Bone marrow (tissue), 2 donors: ENCODE measurements at places on chromosomes 3 and 15.

GRCh38 chr3:27485866-27486265 is 1.7 kb upstream of the SLC4A7 start:
- DNase-seq, result no peak

GRCh38 chr3:14128724-14129123 is 3.9 kb downstream of the TMEM43 start:
- no peak for DNase-seq

GRCh38 chr15:101135532-101136166 is 116.2 kb downstream of the CHSY1 start:
- no peak for DNase-seq

DNA sequence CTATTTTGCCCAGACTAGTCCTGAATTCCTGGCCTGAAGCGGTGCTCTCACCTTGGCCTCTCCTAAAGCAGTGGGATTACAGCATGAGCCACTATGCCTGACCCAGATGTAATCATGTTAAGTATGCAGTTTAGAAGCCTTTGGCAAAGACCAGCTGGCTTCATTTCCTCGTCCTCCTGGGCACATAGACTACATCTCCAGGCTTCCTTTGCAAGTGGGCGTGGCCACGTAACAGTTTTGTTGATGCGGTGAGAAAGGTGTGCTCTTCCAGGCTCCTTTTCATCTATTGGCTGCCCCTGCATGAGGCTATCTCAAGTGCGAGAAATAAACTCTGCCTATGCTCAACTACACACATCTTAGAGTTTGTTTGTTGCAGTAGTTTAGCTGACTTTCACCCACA is 13.0 kb downstream of the SV2B start:
- no peak for DNase-seq

DNA sequence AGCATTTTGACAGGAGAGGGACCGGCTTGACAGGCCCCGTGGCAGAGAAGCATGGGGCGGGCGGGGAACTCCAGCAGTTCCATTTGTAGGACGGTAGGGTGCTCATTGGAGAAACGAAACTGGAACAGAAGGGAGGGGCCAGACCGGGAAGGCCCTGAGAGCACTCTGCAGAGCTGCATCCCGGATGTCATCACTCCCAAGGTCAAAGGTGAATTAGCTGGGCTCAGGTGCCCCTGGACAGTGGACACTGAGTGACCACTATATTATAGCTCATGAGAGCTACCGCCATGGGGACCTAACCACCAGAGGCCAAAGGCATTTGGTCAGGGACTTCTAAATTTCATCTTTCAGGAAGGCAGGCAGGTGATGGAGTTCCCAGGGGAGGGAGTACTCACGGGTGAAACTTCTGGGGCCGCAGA is 7.3 kb downstream of the CSRNP1 start:
- DNase-seq, result no peak

- no peak for DNase-seq
Measured at GRCh38 chr3:40753951-40754350, 229.2 kb downstream of the ZNF621 start.

GRCh38 chr3:172138792-172139507 is 99.6 kb downstream of the FNDC3B start:
- peak; percentile 81 for DNase-seq

GRCh38 chr3:14460342-14461005 is 58.1 kb downstream of the SLC6A6 start:
- no peak for DNase-seq

GRCh38 chr3:74344865-74345440 is 269.5 kb downstream of the CNTN3 start:
- no peak for DNase-seq

GRCh38 chr3:111741181-111741580 is 117.9 kb upstream of the PHLDB2 start:
- DNase-seq, result no peak

DNA sequence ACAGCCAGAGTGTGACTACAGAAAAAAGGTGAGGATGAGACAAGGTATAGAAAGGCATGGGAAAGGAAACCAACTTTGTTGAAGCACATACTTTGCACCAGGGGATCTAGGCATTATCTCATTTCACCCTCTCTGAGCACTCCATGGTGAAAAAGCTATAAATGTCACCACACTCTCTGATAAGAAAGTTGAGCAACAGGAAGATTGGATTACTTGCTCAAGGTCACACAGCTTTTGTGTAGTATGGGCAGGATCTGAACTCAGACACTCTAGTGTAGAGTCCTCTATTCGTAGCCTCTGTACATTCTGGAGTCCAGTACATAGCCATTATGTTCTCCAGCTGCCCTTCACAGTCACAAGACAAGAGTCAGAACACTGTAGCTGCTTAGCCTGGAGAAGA is 163.4 kb upstream of the SEMA6D start:
- no peak for DNase-seq

DNA sequence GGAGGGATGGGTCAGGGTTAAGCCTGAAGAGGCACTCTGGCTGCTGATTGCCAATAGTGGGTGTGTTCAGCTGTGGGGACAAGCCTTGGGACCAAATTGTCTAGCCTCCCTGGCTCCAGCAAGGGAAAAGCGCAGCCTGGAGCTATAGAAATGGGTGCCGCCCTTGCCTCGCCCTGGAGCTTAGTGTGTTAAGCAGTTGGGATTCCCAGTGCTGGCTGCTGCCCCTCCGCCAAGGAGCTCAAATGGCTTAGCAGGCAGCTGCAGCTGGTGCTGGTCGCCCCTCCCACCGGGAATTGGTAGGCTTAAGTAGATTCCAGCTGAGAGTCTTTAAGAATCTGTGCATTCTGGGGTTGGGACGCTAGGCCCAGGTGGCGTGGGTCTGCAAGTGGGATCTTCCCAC is 662.9 kb upstream of the TBL1XR1 start:
- no peak for DNase-seq

DNA sequence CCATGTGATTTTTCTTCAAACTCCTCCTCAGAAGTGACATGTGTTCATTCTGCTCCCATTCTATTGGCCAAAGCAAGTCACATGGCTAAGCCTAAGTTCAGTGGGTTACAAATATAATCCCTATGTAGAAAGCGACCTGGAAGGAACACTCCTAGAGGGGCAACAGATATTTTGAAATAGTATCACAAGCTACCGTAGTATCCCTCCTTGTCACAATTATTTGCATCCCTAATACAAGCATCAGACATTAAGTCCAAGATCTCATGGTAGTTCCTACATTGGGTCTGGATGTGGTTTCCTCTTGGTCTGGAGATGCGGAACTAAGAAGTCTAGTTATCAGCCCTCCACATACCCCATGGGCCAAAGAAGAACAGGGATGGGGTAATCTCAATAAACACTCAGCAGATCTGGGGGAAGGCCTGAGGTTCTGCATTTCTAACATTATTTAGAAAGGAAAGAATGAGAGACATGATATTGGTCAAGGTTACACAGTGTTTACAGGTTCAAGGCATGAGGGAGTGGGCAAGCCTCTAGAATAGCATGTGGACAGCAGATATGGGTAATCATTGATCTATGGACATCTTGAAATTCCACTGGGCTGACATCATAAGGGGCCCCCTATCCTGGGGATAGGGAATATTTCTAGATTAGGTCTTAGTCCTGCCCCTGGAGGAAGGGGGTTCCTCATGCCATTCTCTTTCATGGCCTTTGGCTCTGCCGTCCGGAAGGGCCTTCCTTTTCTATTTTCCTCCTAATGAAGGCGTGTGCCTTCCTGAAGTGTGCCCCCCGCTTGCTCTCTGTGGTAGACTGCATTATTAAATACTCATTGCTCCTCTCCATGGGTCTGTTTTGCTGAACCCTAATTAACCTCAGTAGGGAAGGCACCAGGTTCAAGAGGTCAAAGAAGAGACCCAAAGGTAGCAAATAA is 17.8 kb upstream of the ABHD2 start:
- no peak for DNase-seq

- DNase-seq, result no peak
Measured at GRCh38 chr3:45968706-45969105, 25.4 kb downstream of the CXCR6 start.

DNA sequence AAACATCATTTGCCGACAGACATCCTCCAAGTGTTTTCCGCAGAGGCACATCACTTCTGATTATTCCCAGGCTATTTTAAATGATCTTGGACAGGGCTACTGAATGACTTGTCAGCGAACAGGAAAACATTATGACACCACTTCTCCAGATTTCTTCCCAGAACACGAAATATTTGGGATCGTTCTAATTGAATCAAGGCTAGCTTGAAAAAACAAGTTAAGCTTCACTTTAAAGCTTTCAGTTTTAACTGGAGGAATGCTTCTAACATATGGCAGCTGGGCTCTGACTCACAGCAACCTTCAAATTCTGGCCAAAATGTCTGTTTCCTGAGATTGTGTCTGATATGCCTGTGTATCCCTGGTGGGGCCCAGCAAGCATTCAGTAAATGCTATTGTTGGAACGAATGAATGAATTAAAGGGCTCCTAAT is 127.0 kb upstream of the ICE2 start:
- no peak for DNase-seq

DNA sequence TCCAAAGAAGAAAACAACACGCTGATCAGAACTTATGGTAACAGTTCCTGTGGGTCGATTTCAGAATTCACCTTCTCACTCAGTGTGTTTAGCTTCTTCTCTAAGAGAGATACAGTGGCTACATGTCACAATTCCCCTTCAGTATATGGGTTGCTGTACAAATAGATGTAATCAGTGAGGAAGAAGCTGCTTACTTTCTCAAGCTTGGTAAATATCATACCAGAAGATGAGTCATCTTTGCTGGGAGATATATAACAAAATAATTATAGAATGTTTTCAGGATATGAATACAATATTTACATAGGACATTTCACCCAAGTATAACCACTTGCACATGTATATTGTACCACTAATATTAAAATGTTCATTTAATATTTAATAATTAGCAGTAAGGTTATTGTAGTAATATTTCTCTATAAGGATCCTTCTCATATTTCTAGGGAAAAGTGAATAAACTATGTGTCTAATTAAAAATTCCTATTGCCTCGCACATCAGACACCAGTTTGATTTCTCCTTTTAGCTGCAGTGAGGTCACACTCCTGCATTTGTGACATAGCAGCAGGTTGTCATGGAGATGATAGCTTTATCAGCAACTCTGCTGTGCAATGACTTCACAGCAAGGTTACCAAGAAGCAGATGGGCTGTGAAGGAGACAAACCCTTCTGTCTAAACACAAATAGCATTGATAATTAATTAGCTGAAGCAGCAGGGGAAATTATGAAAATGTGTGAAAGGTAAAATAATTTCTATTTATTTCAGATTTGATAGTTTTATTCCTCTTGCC is 211.4 kb downstream of the TUSC7 start:
- DNase-seq, result no peak

DNA sequence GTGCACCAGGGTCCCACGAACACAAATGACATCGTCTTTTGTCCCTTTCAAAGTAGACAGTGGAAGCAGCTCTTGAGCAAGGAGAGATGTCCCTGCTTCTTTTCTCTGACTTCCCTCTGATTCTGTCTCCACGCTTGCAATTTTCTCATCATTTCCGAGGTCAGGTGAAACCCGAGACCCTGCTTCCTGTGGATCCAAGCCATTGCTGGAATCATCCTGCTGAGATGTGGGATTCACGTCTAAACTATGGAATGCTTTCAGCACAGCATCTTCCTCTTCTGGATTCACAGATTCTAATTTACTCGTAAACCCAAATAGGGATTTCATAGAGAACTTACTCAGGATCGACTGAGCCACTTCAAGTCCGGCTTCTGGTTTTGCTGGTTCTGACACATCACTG is 127.1 kb downstream of the FMN1 start:
- no peak for DNase-seq

GRCh38 chr3:142863010-142863817 is 25.7 kb downstream of the PCOLCE2 start:
- no peak for DNase-seq

DNA sequence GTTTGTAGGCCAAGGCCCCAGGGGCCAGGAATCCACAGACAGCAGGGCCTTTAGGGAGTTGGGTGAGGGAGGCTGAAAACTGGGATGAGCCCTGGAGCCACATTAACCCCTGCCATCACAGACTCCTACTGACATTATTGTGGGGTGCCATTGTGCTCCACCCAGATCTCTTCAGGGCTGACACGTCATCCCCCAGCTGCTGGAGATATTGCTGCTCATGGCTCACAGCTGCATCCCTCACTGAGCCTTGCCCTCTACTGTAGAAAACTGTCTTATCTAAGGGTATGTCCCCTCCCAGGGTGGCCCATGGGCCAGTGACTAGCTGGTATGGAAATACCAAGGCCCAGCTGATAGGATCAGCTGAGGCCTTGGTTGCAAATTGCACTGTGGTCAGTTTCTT is 87.3 kb upstream of the PRR23C start:
- no peak for DNase-seq

DNA sequence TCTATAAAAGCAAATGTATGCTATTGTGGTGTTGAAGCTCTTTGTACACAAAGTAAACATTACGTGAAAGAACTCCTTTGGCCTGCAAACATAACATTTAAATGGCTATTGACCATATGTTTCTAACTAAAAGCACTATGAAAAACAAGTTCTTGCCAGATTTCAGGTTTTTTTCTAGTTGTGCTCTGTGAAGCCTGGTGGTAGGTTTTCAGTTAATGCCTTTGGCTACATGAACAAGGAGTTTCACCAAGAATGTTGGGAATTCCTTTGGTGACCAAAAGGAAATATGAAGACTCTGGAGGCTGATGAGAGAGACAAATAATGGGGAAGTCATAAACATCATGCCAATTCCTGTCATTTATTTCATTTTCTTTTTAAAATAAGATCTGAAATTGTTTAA is 66.0 kb downstream of the RBMS3 start:
- no peak for DNase-seq

DNA sequence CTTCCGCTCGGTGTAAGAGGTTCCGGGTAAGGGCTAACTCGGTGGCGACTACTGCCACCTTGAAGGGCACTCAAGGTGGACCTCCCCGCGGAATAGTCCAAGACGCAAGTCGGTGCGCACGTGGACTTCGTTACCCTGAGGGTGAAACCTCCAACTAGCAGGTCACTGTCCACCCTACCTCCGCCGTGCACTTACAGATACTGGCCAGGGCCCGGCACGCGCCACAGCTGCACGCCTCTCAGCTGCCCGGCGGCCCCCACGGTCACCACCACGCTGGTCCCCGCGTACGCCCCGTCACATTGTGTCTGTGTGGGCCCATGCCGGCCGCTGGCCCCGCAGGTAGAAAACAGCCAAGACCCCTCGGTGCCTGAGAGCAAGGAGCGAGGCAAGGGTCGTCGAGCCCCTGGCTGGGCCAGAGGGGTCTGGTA is 1.1 kb downstream of the LTK start:
- no peak for DNase-seq

GRCh38 chr3:105526360-105527111 is 159.8 kb downstream of the ALCAM start:
- DNase-seq, result no peak

GRCh38 chr3:112382543-112383160 is 49.7 kb downstream of the CD200 start:
- DNase-seq, result peak; percentile 60

DNA sequence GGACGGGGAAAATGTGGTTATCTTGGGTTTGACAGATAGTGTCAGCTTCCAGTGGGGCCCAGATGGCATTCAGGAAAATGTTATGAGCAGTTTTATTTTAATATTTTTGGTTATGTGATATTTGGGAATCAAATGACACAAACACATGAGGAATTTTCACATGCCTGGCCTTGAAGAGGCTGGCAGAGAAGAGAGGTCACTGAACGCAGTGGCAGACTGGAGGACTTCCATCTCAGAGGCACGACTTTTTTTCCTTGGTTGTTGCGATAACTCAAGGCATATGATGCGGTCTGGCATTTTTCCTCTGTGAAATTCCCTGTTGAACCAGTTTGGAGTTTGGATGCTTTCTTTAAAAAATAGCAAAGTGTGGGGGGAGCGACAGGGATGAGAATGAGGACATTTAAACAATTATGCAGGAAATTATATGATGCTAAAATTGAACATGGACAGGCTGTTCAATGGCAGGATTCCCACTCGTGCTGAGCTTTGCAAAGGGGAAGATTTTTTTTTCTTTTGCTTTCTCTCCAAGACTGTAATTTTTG is 36.9 kb upstream of the ARPP21 start:
- no peak for DNase-seq

- no peak for DNase-seq
Measured at GRCh38 chr15:50911001-50911400, 2.5 kb downstream of the AP4E1 start.
